ENCODE measurements at places on chromosomes 7 and 10.
A peak's percentile ranks its signal among the peaks of the same experiment; 100 is the strongest.

GRCh38 chr10:23694446-23694920 is 255.6 kb downstream of the OTUD1 start:
- DNase-seq = no peak

DNA sequence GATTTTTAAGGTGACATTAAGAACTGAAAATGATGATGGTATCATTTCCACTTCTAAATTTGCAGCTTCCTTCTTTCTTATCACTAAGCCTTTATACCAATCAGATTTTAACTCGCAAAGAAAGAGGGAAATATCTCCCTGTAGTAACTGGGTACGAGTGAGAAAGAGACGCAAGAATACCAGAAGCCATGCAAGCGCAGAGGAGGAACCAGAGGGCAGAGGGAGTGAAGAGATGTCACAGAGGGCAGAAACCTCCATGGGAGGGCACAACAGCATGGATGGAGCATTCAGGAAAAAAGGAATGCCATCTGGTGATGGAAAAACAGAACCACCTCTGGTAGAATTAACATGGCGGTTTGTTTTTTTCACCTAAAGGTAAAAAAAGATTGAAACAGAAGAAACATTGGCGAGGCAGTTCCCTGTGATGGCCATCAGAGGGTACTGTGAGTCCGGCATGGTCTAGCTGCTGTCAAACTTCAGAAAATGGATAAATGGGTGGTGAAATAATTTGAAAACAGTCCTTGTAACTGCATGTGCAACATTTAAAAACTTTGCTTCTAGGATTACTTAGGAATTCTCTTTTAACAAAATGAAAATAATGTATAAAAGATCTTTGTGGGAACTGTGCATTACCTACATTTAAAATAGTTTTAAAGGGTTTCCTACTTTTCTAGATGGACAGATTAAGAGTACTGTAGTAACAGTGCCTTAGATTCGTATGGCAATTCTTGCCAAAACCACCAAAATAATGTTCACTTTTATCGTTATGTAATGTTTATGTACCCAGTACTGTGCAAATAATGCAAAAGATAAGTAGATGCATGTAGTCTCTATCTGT is 91.8 kb downstream of the ARHGAP12 start:
- DNase-seq = no peak

DNA sequence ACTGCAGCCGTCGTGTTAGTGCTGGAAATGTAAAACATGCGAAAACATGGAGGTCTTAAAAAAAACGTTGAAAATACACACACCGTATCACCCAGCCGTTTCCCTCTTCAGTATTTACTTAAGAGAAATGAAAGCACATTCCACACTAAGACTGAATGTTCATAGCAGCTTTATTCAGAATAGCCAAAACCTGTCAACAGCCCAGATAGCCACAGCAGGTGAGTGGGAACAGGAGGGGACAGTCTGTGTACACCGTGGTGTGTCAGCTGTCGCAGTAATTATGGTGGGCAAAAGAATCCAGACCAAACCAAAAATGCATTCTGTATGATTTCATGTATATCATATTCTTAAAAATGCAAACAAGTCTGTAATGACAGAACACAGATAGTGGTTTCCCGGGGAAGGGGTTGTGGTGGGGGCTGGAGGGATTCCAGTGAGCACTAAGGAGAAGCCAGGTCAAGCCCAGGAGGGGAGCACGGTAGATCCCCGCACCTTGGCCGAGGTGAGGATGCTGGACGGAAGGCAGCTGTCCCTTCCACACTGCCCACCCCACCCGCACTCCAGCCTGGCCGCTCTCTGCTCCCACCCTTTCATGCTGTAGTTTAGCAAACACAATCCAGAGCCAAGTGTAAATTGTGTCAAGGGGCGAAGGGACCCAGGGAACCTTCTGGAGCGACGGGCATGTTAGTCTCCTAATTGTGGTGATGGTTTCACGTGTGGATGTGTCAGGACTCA is 123.6 kb downstream of the NKX6-2 start:
- DNase-seq = no peak

DNA sequence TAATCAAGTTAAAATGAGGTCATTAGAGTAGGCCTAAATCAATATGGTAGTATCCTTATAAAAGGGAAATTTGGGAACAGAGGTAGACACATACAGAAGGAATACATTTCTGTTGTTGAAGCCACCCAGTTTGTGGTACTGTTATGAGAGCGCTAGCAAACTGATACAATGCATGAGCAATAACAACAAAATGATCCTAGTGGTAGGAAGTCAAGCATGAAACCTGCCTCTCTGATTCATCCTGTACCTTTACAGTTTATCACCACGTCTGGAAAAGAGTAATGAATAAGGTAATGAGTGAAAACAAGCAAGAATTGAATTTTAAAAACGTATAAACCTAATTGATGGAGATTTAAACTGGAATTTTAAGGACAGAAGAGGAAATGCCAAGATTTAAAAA is 217.2 kb downstream of the PCLO start:
- DNase-seq = peak; percentile 69

DNA sequence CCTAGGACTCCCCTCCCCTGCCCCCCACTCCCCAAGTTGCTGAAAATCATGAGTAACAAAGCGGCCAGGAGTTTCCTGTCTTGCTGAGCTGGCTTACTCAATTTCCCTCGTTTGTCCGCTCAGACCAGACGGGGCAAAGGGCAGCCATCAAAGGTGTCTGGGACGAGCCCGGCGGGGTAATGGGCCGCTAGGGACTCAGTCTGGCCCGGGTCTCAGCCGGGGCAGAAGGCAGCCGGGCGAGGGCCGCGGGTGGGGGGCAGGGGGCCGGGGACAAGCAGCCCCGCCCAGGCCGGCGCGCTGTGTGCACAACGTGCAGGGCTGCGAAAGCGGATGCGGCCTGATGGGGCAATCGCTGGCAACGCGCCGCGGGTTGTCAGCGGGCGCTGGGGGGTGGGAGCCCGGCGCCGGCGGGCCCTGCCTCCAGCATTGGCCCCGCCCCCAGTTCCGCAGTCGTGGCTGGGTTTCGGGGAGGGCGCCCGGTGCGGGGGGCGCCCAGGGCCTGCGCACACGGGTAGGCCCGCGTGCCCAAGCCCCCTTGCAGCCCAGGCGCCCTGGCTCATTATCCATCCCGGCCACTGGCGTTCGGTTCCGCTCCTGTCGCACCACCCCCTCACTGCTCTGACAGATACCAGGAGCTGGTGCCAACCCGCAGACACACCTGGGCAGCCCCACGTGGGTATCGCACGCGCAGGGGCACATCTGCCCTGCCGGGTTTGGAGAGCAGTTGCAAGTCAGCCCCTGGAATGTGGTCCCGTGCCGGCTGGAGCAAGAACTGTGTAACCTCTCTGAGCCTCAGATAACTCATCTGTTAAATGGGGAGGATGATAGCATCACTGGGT is 35.1 kb downstream of the DNAJB12 start:
- peak; percentile 51 for DNase-seq

DNA sequence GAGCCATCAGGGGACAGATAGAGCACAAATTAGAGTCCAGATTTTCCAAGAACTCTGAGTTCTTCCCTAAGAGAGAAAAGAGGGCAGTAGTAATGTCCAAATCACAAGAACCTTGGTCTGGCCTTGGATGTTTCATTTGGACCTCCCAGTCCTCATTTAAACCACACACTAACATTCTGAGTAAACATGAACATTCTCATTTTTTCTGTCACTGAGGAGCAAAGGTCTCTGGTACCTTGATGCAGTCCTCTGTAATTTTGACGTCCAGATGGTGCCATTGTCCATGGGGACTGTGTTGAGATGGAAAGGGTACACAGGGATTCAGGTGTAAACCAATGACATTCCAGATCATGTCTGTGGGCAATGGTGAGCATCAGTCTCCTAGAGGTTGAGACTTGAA is 225.4 kb upstream of the PHYHIPL start:
- DNase-seq = no peak
